ENCODE measurements at places on chromosomes 5 and 9.

DNA sequence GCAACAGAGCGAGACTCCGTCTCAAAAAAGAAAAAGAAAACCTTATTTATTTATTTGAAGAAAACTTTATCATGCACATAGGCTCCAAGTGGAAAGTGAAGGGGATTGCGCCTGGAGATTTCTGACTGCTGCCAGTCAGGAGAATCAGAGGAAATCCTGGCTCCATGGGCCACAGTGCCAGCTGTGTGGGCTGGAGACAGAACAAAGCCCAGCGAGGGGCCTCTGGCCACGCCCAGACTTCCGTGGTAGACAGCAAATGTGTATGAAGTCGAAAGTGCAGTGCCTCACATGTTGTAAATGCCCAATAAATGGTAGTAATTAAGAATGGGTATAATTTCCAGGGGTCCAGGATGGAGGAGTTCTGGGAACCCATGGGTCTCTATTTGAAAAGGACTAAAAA lies 75.8 kb upstream of the WWC1 start:
- no peaks in the 10 kb centered on the region for H3K36me3 ChIP-seq
- no peak overlapping the region for H3K4me3 ChIP-seq
- H3K27me3 ChIP-seq: no peaks in the 10 kb centered on the region
- H3K27ac ChIP-seq: no peak overlapping the region
- H3K4me1 ChIP-seq: peaks cover 3% of the 10 kb centered on the region
- DNase-seq: no peak

GRCh38 chr9:115946530-115946929 lies 207.1 kb upstream of the PAPPA start:
- H3K4me1 ChIP-seq: peaks cover 16% of the 10 kb centered on the region
- no peaks in the 10 kb centered on the region for H3K36me3 ChIP-seq
- H3K4me3 ChIP-seq: no peak overlapping the region
- H3K27me3 ChIP-seq: no peaks in the 10 kb centered on the region
- no peak for DNase-seq

DNA sequence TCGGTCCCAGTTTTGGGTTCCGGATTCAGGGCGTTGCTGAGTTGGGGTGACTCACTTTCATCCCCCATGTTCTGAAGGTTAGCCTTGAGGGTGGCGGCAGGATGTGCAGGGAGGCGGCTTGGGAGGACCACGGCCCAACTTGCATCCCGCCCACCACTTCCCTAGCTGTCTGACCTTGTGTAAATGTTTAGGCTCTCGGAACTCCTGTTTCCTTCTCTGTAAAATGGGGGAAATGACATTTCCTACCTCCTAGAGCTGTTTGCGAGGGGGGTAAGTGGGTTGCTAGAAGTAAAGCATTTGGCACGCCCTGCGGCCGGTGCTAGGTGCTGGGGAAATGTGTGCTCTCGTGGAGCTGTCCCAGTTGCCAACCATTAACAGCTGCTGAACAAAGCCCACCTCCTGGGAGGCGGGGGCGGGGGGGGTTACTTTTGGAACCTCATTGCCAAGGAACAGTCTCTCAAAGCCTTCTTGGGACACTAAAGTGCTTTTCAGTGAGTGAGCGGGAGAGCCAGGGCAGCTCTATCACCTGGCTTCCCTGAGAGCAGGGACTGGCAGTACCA lies 27.5 kb downstream of the PTGES2 start:
- peak overlapping the region; percentile 69 for H3K4me3 ChIP-seq
- peaks cover 56% of the 10 kb centered on the region for H3K4me1 ChIP-seq
- H3K27me3 ChIP-seq: no peaks in the 10 kb centered on the region
- DNase-seq: no peak
- peaks cover 29% of the 10 kb centered on the region for H3K36me3 ChIP-seq
- peak overlapping the region; percentile 96 for H3K27ac ChIP-seq

DNA sequence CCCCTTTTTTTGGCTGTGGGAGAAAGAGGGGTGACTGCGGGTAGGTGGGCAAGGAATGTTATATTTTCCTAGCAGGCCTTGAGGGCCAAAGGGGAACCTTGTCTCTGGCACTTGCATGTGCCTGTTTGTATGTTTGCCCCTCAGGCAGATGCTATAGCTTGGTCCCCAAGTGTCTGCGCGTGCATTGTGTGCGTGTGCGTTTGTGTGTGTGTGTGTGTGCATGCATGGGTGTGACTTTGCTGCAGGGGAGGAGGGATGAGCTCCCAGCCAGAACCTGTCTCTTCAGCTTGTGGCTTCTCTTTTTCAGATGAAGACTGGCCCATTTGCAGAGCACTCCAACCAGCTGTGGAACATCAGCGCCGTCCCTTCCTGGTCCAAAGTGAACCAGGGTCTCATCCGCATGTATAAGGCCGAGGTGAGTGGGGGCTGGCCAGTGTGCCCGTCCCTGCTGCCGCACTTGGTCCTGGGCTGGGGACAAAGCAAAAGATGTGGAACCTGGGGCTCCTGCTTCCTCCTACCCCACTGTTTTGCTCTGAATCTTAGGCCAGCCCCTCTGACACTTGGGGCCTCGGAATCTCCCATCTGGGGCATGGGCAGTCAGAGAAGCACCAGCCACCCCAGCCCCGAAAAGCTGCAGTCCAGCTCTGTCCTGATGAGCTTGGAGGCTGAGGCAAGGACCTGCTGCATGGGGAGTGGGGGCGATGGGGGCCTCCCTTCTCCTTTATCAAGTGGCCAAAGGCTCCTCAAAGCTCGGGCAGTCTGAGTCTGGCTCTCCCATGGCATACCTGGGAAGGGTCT lies 31.1 kb downstream of the PTPA start:
- H3K36me3 ChIP-seq: peaks cover under 1% of the 10 kb centered on the region
- DNase-seq: no peak
- H3K4me3 ChIP-seq: peak overlapping the region; percentile 76
- H3K4me1 ChIP-seq: peaks cover 79% of the 10 kb centered on the region
- H3K27ac ChIP-seq: peak overlapping the region; percentile 100

GRCh38 chr5:175693741-175694140 lies 35.9 kb downstream of the HRH2 start:
- H3K27ac ChIP-seq: no peak overlapping the region
- no peaks in the 10 kb centered on the region for H3K27me3 ChIP-seq
- H3K4me1 ChIP-seq: peaks cover 24% of the 10 kb centered on the region

GRCh38 chr9:6440405-6440804 lies 27.4 kb downstream of the UHRF2 start:
- peaks cover 13% of the 10 kb centered on the region for H3K4me1 ChIP-seq
- no peak overlapping the region for H3K4me3 ChIP-seq
- no peaks in the 10 kb centered on the region for H3K36me3 ChIP-seq
- no peak overlapping the region for H3K27ac ChIP-seq

All from thoracic aorta (tissue), 2 donors.